Activated naive CD4-positive, alpha-beta T cell treated with anti-CD3 and anti-CD28 coated beads, Interleukin-2, amount 10 ng/mL, durations not matched to agents 7 days and 5 days (primary cell): ENCODE measurements at places on chromosomes 5 and 9.

DNA sequence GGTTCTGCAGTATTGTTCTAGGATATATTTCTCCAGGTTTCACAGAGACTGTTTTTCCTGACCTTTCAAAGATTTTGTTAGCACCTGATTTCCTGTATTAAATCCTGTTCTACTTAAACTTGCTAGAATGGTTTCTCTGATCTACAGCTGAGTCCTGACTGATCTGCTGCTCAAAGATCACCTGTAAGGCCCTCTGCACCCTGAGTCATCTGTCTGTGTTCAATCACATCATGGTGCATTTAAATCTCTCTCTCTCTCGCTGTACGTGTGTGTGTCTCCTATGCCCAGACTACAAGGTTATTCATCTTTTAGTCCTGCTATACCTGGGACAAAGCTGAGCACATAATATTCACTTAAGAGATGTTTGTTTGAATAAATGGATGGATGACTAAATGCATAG is 13.3 kb upstream of the C5orf63 start:
- no peak for DNase-seq
- no peaks in the 10 kb centered on the region for H3K27me3 ChIP-seq
- no peak overlapping the region for H3K27ac ChIP-seq
- no peak overlapping the region for H3K4me3 ChIP-seq

DNA sequence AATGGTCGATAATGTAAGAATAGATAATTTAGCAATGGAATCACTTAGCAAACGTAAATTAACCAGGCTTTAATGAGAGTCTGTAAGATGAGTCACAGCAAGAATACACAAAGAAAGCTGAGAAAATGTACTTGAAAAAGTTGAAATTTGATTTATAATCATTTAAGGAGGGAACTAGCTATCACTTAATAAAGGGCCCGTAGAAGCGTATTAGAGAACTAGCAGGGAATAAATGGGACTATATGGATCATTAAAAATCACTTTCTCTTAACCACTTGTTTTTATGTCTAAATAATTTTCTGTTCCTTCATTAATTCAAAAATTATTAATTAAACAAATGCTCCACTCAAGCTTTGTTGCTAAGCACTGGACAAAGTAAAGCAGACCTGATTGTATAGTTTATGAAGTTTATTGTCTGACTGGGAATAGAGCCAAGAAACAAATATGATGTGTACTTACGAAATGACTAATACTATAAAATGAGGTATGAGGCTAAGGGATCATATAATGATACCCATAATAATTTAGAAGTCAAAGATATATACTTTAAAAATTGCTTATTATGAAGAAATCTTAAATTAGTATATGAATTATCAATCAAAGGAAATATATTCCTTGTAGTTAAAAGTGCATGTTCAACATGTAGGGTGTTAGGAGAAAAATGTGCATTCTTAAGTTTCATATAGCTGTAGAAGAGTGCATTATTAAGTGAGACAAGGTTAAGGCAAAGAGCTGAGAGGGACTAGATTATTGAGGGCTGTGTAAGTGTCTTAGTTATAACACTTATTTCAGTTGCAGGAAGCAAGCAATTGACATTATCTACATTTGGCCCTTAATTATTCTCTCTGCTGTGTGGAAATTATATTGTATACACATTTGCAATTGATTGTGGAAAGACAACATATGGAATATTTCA is 196.8 kb downstream of the PRDM9 start:
- H3K4me1 ChIP-seq: no peaks in the 10 kb centered on the region
- H3K27ac ChIP-seq: no peak overlapping the region
- H3K36me3 ChIP-seq: no peaks in the 10 kb centered on the region
- no peak for DNase-seq

GRCh38 chr9:113005777-113006176 is 6.2 kb downstream of the ZNF883 start:
- no peak overlapping the region for H3K27ac ChIP-seq
- no peaks in the 10 kb centered on the region for H3K27me3 ChIP-seq
- H3K4me3 ChIP-seq: no peak overlapping the region
- no peaks in the 10 kb centered on the region for H3K36me3 ChIP-seq
- no peaks in the 10 kb centered on the region for H3K4me1 ChIP-seq

GRCh38 chr5:142072488-142072887 is 36.1 kb upstream of the NDFIP1 start:
- DNase-seq: no peak
- H3K36me3 ChIP-seq: no peaks in the 10 kb centered on the region
- H3K4me1 ChIP-seq: peaks cover 17% of the 10 kb centered on the region
- no peak overlapping the region for H3K4me3 ChIP-seq
- H3K27me3 ChIP-seq: peaks cover 19% of the 10 kb centered on the region

DNA sequence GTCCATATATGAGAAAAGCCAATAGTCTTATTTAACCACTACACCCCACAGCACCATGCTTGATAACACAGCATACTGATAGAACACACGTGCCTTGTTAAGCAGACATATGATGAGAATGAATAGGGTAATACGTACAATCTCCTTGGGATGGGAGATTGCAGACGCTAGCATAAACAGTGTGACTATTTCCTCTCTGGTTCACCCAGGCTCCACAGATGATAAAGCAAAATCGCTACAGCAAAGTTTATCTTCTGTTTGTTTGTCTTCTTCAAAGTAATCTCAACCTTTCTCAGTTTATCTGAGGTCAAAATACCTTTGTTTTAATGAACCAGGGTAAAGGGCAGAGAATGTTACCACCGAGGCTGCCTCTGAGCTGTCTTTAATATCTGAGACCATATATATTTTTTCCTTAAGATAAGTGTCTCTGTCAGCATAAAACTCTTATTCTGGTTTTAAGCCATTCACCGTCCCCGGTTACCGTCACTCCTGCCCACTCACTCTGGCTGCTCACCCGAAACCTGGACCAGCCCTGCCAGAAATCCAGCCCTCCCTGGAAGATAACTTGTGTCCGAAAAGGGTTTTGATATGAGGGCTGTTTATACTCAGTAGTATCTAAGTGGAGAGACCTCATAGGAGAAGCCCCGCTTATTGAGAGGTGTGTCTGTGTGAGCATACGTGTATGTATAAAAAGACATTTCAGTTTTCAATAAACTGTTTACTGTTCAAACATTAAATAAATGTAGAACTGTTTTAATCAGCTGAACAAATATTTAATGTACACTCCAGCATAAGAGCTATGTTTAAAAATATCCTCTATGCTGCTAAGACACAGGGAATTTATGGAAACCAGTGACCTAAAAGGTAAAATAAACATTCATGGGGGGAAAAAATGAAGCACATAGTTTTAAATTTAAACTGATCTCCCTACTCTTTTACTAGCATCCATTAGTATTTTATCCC is 465.4 kb downstream of the RASEF start:
- H3K4me1 ChIP-seq: no peaks in the 10 kb centered on the region
- H3K36me3 ChIP-seq: no peaks in the 10 kb centered on the region
- H3K27ac ChIP-seq: no peak overlapping the region
- no peak overlapping the region for H3K4me3 ChIP-seq

GRCh38 chr9:104494808-104495207 is 9.3 kb upstream of the OR13F1 start:
- H3K27me3 ChIP-seq: no peaks in the 10 kb centered on the region
- DNase-seq: no peak
- no peaks in the 10 kb centered on the region for H3K4me1 ChIP-seq
- no peak overlapping the region for H3K27ac ChIP-seq
- no peak overlapping the region for H3K4me3 ChIP-seq

DNA sequence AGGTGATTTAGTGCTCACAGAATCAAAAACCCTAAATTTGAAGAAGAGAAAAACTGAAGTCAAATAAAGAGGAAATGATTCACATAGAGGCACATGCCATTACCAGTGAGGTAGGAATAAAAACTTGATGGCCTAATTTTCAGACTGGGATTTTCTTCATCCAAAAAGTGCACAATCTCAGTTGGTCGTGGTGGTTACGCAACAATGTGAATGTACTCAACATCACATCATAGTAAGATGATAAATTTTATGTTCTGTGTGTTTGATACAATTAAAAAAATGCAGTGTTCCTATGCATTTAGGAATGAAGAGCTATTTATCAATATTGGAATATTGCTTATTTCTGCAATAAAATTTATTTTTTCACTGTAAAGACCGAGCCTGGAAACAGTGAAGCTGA is 60.7 kb downstream of the SV2C start:
- H3K4me3 ChIP-seq: no peak overlapping the region
- no peak for DNase-seq
- peaks cover 14% of the 10 kb centered on the region for H3K27me3 ChIP-seq
- H3K36me3 ChIP-seq: no peaks in the 10 kb centered on the region

- H3K36me3 ChIP-seq: peaks cover 3% of the 10 kb centered on the region
- peak overlapping the region; percentile 90 for H3K27ac ChIP-seq
- peaks cover 42% of the 10 kb centered on the region for H3K4me1 ChIP-seq
Observed at GRCh38 chr9:112002131-112002846, 105.7 kb downstream of the UGCG start.

- H3K27me3 ChIP-seq: peaks cover 4% of the 10 kb centered on the region
- no peak overlapping the region for H3K4me3 ChIP-seq
- DNase-seq: no peak
- peaks cover 10% of the 10 kb centered on the region for H3K4me1 ChIP-seq
- H3K36me3 ChIP-seq: no peaks in the 10 kb centered on the region
Observed at GRCh38 chr5:107538805-107539445, 131.8 kb downstream of the EFNA5 start.

DNA sequence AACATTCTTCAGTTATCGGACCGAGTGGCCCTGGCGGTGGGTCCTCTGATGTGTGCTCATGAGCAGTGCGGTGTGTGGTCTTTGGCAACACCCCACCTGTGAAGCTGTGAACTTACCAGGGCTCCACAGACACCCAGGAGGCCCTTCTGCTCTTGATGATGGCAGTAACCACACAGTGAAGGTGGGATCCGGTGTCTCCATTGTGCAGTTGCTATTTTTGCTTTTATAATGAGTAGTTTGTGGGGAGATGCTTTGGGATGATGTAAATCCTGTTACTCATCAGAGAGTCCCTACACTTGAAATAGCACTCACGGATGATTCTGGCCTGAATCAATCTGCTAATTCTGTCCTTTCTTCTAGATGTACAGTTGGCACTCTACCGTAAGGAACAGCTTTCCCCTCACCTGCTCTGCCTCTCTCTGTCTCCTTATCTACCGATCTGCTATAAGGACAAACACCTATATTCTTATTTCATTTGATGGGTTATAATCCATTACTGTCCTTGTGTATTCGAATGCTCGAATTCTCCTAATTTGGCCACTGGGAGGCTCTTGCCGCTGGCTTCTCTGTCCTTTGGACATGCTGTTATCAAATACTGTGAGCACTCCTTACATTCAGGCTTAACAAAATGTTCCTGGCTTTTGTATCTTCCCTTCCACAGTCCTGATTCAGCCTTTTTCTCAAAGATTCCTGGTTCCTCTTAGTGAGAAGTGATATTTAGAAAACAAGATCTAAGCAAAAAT is 20.2 kb downstream of the ATPSCKMT start:
- no peak overlapping the region for H3K4me3 ChIP-seq
- no peak for DNase-seq
- H3K27me3 ChIP-seq: no peaks in the 10 kb centered on the region
- H3K27ac ChIP-seq: no peak overlapping the region
- H3K4me1 ChIP-seq: no peaks in the 10 kb centered on the region

GRCh38 chr5:143646961-143647360 is 165.0 kb upstream of the HMHB1 start:
- no peak overlapping the region for H3K4me3 ChIP-seq
- H3K27me3 ChIP-seq: peaks cover 4% of the 10 kb centered on the region
- no peak for DNase-seq
- no peaks in the 10 kb centered on the region for H3K4me1 ChIP-seq
- no peaks in the 10 kb centered on the region for H3K36me3 ChIP-seq

GRCh38 chr5:138974227-138975063 is 99.3 kb upstream of the LRRTM2 start:
- DNase-seq: no peak
- H3K4me1 ChIP-seq: peaks cover 8% of the 10 kb centered on the region

DNA sequence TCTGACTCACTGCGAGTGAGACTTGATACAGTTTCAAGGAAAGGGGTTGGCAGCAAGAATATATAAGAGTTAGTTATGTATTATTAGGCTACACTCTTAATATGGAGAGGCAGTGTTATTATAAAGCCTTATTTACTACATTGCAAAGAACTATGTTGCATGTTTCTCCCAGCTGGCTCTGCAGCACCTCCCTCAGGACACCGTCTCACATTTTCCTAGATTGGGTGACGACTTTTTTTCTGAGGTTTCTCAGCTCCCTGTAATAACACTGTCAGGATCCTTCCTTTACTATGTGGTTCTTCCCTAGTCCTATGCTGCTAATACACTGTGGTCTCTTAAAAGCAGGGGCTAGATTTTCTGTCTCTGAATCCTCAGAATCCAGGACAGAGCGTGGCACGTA is 153.7 kb downstream of the INSYN2B start:
- H3K4me3 ChIP-seq: no peak overlapping the region
- no peak for DNase-seq
- no peaks in the 10 kb centered on the region for H3K27me3 ChIP-seq
- H3K36me3 ChIP-seq: peaks cover 39% of the 10 kb centered on the region
- H3K27ac ChIP-seq: no peak overlapping the region

DNA sequence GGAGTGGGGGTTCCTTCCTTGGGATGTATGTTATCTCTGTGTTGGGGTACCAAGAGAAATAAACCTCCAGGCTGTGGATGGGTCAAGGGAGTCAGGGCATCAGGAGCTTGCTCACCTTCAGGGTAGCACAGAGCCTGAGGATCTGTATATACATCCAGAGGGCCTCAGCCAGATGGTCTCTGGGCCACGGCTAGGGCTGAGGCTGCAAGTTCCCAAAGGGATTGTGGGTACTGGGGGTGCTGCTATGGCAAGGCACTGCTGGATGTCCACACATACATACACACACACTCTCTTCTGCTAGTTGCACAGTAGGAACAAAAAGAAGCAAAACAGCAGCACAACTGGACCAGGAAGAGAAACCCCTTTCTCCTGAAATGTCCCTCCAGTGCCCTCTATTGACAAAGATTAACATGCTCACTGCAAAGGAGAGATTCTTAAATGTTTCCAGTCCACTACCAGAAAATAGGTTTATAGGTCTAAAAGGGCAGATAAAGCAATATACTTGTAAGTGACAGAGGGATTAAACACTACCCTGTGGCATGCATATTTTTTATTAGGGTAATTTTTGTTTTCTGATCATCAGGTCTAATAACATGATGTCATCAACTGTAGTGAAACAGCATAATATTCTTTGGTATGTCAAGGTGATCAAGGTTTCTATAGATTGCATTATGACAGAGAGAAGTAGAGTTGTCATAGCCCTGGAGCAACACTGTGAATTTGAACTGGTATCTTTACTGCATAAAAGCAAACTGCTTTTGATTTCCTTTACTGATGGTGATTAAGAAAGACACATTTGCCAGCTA is 56.3 kb upstream of the KCNN2 start:
- no peak overlapping the region for H3K27ac ChIP-seq
- no peak overlapping the region for H3K4me3 ChIP-seq
- H3K27me3 ChIP-seq: no peaks in the 10 kb centered on the region
- no peak for DNase-seq
- H3K36me3 ChIP-seq: no peaks in the 10 kb centered on the region

- no peaks in the 10 kb centered on the region for H3K4me1 ChIP-seq
- no peak for DNase-seq
- peaks cover 11% of the 10 kb centered on the region for H3K36me3 ChIP-seq
- no peak overlapping the region for H3K4me3 ChIP-seq
- H3K27ac ChIP-seq: no peak overlapping the region
Observed at GRCh38 chr9:108972626-108973209, 38.5 kb downstream of the ABITRAM start.
